ENCODE measurements at places on chromosomes 7 and 10.

DNA sequence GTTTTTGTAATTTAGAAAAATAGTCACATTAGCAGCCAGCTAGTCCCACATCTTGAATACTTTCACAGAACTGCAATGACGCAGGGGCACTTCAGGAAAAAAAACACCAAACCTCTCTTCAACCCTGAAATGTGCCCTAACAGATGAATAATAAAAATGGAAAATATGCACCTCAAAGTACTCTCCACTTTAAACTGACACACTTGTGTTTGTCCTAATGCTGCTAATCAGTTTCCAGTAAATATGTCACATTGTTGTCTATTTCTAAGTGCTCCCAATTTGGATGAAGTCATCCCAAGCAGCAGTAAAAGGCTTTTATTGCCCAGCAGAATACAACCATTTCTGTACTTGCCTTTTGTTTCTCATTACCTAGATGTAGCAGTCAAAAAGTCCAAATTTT is 86.7 kb downstream of the PARD3 start:
- no peak for DNase-seq

GRCh38 chr7:35267411-35267810 is 13.5 kb upstream of the TBX20 start:
- DNase-seq = no peak

- peak; percentile 55 for DNase-seq
Measured at GRCh38 chr7:91717681-91718470, 162.6 kb downstream of the MTERF1 start.

GRCh38 chr10:113139699-113140098 is 189.7 kb downstream of the TCF7L2 start:
- DNase-seq = peak; percentile 39

- no peak for DNase-seq
Measured at GRCh38 chr10:49396666-49396999, 744 bp upstream of the DRGX start.
